Activated T-helper 1 cell treated with Interleukin-2 at 50 U/mL for 16 hours (primary cell): ENCODE measurements at places on chromosomes 13 and 19.
A peak's percentile ranks its signal among the peaks of the same experiment; 100 is the strongest.

GRCh38 chr19:23887642-23888041 lies 27.0 kb upstream of the ZNF726 start:
- DNase-seq, result no peak

DNA sequence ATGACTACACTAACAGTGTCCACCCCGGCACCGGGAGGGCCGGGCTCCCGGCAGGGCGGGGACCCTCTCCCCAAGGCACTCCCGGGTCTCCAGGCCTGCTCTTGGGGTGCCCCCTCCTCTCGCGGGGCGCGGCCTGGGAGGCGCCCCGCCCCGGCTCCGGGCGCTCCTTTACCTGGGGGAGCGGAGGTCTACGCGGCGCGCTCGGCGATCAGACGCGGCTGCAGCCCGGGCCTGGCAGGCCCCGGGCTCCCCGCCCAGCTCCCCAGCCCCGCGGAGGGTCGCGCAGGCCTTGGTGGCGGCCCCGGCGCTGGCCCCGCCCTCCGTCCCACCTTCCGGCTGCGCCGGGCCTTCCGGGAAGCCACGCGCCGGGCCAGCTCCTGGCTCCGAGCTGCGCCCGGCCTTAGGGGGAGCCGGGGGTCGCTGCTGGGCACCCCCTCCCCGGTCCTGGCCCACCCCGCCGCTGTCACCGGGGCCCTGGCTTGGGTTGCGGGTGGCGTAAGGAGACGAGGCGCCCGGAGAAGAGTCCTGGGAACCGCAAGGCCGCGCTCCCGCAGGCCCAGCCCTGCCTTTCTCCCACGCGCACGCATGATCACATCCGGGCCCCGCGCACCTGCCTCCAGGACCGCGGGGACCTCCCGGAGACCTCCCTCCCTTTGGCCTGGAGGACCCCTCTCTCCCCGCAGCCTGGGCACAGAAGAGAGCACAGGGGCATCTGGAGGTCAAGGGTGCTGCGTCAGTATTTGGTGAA lies at the start of gene C19orf12:
Gene C19orf12 (minus strand): TSS at position 309 of the 748 bp plus-strand sequence. CDS start 6,848 bp downstream, outside the sequence.
- peak; percentile 32 for DNase-seq

DNA sequence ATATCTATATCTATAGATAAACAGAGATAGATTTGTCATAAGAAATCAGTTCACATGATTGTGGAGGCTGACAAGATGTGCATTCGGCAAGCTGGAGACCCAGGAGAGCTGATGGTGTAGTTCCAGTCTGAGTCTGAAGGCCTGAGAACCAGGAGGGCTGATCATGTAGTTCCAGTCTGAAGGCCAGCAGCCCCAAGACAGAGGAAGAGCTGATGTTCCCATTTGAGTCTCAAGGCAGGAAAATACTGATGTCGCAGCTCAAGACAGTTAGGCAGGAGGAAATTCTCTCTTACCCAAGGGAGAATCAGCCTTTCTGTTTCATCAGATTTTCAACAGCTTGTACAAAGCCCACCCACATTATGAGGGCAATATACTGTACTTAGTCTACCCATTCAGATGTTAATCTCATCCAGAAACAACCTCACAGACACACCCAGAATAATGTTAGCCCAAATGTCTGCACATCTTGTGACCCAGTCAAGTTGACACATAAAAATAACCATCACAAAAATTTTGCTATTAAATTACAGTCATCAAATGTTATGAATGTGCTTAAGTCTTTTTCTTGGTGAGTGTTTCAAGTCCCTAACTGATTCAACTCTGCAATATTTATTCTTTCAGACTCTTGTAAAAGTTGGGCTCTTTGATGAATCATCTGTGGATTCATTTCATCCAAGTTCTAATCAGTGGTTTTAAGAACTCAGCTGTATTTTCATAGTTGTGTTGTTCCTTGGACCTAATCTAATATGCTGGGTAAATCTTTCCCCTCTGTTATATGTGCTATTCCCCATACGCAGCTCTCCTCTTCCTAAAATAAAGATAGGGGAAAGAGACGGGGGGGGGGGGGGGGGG lies 22.7 kb upstream of the LRCH1 start:
- DNase-seq, result no peak

GRCh38 chr13:22432690-22433089 lies 748.1 kb upstream of the SGCG start:
- no peak for DNase-seq

GRCh38 chr13:46684287-46685001 lies 112.5 kb downstream of the ESD start:
- no peak for DNase-seq
